ENCODE measurements at places on chromosomes 2 and 18.

DNA sequence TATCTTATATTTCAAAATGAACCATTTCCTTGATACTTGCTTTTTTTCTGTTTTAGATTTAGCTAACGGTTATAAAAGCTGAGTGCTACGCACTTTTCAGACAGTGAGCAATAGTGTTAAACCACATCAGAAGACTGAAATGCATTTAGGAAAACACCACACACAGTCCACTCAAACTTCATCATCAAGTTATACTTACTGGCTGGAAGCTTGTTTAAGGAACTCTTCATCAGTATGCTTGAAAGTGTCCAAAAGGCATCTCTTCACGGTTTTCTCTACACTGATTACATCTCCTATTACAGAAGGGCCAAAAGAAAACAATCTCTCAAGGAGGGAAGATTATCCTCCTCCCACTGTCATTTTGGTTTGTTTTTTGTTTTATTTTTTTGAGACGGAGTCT, 19.7 kb downstream of the ILKAP start:
- DNase-seq: no peak

DNA sequence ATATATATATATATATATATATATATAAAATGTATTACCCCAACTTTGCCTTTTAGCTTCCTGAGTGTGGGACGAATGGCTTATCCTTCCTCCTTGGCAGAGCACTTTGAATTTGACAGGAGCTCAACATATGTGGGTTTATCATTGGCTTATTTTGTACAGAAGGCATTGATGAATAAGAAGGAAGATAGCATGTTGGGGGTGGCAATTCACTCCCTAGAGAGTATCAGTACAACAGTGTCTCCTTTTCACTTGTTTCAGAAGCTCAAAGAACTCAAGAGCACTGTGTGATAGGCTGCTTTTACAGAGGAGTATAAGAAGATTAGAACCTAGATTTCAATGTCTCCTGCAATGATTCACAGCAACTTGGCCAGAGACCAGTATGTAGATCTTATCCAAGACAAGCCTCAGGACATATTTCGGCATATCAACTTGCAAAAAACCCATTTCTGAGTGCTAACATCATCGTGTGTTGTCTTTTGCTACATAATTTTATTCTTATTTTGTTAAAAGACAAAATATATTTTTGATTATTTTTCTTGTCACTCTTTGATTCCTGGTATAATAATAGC, 345.8 kb downstream of the SOCS6 start:
- no peak for DNase-seq

DNA sequence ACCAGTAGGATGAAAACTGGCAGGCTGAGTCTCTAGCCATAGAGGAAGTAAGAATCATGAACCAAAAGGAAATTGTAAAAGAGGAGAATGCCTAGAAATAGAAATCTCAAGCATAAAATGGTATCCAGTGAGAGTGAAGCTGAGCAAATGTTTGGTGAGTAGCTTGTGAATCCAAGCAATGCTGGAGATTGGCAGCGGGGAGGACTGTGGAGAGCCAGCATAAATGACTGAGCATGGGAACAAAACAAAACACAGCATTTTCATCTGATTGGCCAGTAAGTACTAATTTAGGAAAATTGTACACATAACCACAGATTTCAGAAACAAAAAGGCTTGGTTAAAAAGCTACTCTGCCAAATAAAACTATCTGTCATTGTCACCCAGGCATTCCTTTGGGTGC, 390.0 kb downstream of the STK39 start:
- no peak for DNase-seq

DNA sequence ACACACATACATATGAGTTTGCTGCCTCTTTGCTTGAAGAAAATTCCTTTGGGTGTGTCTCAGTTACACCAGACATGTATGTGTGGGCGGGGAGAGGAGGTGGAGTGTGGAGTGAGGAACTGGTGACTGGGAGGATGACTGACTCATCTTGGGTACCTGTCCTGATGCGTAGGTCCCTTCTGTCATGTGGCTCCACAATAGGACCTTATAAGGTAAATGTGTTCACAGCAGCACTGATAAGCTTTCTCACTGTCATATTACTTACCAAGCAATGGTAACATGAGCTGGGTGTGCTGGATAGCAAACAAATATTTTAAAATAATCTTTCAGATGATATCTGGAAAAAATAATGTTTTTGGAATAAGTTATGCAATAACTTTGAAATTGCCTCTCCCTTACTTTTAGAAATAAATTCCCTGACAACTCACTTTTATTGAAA, 45.1 kb downstream of the SLC9A2 start:
- DNase-seq: no peak

DNA sequence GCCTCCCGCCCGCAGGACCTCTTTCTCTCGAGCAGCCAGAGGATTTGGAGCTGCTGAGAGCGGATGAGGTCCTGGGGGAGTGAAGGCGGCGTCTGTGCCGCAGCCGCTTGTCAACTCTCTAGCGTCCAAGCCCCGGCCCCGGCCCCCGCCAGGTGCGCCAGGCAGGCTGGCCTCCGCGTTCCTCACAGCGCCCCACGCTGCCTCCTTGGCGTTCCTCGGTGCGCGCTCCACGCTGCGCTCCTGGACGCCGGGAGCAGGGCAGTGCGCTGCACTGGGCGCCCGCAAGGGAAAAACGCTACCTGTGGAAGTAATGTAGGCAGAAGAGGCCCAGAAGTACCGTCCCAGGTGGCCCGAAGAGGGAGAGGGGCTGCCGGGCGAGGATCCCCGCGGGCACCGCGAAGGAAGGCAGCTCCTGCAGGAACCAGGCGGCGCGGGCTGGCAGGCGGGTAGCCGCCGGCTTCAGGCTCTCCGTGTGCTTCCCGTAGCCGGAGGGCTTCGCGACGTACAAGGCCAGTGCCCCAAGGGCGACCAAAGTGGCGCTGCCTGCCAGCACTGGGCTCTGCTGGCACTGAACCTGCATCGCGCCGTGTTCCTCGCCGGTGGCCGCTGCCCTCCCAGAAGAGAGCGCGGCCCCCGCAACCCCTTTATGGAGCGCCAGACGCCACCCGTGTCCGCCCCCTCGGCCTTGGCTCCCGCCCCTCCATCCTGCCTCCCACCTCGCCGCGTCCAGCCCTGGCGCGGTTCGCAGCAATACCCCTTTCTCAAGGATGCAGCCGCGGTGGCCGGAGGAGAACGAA, at the start of gene SRD5A2:
Gene SRD5A2 (minus strand): TSS at position 618 of the 797 bp plus-strand sequence. CDS start 38 bp downstream, at position 580.
- no peak for DNase-seq

DNA sequence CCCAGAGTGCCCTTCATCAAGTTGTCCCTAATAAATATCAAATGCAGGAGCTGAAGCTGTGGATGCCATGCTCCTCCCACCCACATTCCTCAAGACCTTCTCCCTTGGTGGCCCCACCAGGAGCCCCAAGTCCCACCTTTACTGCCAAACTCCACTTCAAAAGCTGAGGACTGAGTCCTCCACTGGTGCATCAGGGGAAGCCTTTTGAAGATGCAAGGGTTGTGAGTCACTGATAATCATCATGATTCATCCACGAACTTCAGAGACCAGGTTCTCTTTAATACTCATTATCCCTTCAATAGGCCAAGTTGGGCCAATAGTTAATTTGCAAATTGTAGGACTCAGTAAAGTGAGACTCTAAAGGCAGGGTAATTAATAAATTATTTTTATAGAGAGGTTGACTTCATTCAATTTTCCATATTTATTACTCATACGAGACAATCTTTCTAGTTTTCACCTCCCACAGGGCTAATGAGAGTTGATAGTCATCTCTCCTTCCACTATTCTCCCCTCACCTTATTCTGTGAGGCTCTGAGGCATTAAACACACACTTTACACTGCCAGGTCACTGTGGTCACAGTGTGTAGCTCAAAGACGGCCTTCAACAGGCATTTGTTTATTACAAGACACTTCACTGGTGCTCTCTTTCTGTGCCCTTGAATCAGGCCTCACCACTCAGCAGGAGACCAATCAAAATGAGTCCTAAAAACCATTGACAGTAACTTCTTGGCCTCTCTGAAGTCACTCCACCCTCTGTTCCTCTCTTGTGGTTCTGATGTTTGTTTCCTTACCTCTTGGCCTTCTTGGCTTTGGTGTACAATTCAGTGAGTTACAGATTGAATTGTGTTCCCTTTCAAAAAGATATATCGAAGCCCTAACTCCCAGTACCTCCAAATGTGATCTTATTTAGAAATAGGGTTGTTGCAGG, 99.9 kb downstream of the TRIB2 start:
- DNase-seq: no peak

Data from pulmonary artery endothelial cell (primary cell).